ENCODE measurements at places on chromosomes 12 and 14.
A peak's percentile ranks its signal among the peaks of the same experiment; 100 is the strongest.

GRCh38 chr12:13311551-13311950 lies 115.0 kb downstream of the EMP1 start:
- no peak for DNase-seq

GRCh38 chr12:130788515-130788914 lies 50.5 kb downstream of the STX2 start:
- no peak for DNase-seq

DNA sequence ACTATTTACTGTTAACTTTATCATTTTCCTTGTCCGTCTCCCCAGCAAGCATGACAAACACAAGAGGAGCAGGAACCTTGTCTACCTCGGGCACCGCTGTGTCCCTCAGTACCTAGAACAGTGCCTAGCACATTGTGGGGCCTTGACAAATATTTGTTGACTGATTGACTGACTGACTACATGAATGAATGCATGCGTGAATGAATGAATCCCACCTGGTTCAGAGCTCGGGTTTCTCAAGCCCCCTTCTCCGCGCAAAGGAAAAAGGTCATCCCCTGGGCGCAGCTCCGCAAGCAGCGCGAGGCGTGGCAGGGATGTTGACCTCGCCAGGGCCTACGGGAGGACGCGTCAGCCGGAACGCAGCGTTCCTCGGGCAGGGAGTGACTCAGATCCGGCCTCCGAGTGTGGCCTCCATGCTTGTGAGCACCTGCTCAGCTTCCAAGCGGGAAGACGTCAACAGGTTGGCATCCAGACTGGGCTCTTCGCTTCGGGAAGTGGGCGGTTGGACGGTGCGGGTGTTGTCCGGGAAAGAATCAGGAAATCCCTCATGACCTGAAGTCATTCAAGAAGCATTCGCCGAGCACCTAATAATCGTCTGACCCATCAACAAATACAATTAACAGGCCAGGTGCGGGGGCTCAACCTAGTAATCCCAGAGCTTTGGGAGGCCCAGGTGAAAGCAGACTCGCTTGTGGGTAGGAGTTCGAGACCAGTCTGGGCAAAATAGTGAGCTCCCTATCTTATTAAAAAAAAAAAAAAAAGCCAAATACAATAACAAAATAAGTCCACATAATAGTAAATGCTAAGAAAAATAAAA lies 13.9 kb upstream of the UBC start:
- DNase-seq: peak; percentile 99

DNA sequence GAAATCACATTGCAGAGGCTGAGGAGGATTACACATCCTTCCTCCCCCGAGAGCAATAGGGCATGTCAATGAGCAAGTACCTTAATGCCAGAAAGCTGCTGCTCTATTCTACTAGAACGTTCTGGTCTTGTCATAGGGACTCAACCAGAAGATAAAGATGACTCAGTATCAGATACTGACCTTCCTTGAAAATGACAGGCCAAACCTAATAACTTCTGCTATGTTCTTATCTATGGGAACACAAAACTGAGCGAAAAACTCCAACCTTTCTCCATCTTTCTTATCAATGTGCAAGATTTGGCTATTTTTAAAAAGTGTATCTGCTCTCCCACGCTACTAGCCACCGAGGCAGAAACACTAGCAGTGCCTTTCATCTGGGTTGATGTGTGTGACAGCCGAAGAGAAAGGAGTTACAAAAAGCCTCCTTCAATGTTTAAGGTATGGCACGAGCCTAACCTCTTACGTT lies 5.5 kb downstream of the CCDC92 start:
- peak; percentile 66 for DNase-seq

DNA sequence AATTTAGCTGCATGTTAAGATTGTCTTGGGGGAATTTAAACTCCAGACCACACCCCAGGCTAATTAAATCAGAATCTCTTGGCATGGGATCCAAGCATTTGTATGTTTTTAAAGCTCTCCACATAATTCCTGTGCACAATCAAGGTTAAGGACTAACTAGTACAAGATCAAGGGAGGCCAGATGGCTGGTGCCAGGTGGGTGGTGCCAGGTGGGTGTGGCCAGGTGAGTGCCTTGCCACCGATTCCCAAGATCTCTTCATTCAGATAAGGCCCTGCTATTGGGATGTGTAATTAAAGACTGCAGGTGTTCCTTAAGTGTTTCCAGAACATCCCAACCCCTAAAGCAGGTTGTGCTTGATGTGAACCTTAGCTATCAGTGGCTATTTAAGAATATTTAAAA lies 75.1 kb downstream of the NRXN3 start:
- DNase-seq: no peak

GRCh38 chr12:100995201-100995600 lies 200.6 kb downstream of the ANO4 start:
- no peak for DNase-seq

- no peak for DNase-seq
Observed at GRCh38 chr12:116291218-116291617, 13.7 kb upstream of the MED13L start.

GRCh38 chr14:76938092-76938500 lies 90.4 kb downstream of the IRF2BPL start:
- no peak for DNase-seq

GRCh38 chr12:31482816-31483215 lies 108.1 kb downstream of the DENND5B start:
- DNase-seq: no peak

- no peak for DNase-seq
Observed at GRCh38 chr14:94321421-94322271, 1.5 kb downstream of the SERPINA6 start.

Measured in ACHN (cell line).